Upper lobe of right lung (tissue), 1 donor: ENCODE measurements at places on chromosomes 11 and 22. TPM values are rescaled to one million over a fixed set of nuclear protein-coding genes. Genes with fewer than 3 reads are reported as not detected.

- H3K4me3 ChIP-seq = no peak overlapping the region
- no peak for DNase-seq
- H3K27ac ChIP-seq = no peak overlapping the region
- no peaks in the 10 kb centered on the region for H3K36me3 ChIP-seq
Observed at GRCh38 chr11:115164774-115165173, 339.4 kb downstream of the CADM1 start.

DNA sequence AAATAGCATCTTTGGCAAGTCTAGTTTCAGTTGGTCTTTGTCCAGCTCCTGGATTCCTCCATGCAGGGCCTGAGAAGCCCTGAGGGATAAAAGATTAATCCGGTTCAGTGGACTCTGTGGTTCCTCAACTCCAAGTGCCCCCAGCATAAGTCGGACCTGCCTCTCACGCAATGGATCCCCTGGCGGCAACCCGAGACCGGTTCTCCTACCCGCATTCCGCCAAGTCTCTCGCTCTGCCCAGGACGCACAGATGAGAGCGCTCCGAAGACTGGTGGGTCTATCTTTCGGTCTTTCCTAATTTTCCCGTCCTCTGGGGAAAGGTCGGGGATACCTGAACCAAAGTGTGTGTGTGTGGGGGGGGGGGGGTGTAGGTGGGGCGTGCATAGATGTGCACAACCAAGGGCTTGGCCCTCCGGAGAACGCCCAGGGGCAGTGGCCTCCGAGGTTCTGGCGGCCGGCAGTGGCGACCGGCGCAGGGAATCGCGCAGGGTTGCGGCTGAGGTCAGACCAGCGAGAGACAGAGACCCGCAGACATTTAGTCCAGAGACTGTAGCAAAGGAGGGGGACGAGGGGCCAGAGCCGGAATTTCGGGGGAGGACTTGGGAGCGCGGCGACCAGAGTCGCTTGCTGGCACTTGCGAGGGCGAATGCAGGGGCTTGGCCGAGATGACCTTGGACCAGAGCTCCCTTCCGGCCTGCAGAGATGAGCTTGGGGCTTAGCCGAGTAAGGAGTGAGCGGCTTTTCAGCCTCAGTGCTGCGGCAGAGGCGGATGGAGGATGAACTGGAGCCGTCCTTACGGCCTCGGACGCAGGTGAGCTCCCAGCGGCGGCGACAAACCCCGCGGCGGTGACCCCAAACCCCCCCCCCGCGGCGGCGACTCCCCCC is 712 bp upstream of the SLC2A11 start:
- H3K36me3 ChIP-seq = no peaks in the 10 kb centered on the region
- no peaks in the 10 kb centered on the region for H3K27me3 ChIP-seq
- peak overlapping the region; percentile 81 for H3K4me3 ChIP-seq
- H3K4me1 ChIP-seq = peaks cover 6% of the 10 kb centered on the region

DNA sequence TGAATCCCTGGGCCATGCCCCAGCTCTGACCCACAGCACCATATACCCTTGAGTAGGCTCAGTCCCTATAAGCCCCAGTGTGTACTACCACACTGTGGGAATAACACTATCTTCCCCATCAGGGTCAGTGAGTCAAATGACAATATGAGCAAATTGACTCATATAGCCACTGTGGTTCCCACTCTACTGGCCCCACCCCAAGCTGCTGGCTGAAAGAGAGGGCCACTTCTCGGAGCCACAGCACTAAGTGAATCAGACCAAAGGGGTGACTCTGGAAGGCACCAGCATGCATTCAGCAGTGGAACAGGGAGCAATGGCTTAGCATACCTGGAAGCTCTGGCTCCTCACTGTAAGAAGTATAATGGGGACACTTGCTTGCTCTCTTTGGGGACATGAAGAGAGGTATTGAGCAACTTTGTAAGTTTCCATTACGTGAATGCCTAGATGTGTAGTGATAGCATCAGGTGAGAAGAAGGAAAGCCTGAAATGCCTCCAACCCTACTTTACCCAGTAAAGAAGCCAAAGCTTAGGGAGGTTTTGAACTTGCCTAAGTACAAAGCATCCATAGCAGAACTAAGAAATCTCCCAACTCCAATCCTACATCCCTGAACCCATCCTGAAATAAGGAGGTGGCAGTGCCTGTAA is 13.5 kb downstream of the CD59 start:
- no peak overlapping the region for H3K4me3 ChIP-seq
- H3K27ac ChIP-seq = peak overlapping the region; percentile 82
- no peaks in the 10 kb centered on the region for H3K27me3 ChIP-seq
- no peak for DNase-seq
- H3K36me3 ChIP-seq = peaks cover 35% of the 10 kb centered on the region

GRCh38 chr11:55949330-55949729 is 13.1 kb upstream of the OR5I1 start:
- H3K36me3 ChIP-seq = no peaks in the 10 kb centered on the region
- H3K27ac ChIP-seq = no peak overlapping the region
- no peaks in the 10 kb centered on the region for H3K27me3 ChIP-seq
- H3K4me1 ChIP-seq = no peaks in the 10 kb centered on the region

DNA sequence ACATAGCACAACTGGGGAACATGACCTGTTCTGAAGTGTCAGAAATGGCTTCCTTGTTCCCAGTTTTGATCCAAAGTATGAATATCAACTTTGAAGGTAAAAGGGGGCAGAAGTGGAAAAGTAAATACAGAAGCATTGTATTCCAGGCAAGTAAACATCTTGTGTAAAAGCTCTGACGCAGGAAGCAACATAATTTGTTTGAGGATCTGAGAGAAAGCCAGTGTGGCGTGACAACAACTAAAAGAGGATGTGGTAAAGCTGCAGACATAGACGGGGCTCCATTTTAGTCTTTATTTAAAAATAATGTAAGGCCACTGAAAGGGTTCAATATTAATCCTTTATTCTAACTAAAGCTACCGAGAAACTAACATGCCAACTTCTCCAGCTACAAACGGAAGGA is 310.2 kb downstream of the DLG2 start:
- no peak for DNase-seq
- no peaks in the 10 kb centered on the region for H3K36me3 ChIP-seq
- no peak overlapping the region for H3K4me3 ChIP-seq
- H3K4me1 ChIP-seq = no peaks in the 10 kb centered on the region
- no peaks in the 10 kb centered on the region for H3K27me3 ChIP-seq

DNA sequence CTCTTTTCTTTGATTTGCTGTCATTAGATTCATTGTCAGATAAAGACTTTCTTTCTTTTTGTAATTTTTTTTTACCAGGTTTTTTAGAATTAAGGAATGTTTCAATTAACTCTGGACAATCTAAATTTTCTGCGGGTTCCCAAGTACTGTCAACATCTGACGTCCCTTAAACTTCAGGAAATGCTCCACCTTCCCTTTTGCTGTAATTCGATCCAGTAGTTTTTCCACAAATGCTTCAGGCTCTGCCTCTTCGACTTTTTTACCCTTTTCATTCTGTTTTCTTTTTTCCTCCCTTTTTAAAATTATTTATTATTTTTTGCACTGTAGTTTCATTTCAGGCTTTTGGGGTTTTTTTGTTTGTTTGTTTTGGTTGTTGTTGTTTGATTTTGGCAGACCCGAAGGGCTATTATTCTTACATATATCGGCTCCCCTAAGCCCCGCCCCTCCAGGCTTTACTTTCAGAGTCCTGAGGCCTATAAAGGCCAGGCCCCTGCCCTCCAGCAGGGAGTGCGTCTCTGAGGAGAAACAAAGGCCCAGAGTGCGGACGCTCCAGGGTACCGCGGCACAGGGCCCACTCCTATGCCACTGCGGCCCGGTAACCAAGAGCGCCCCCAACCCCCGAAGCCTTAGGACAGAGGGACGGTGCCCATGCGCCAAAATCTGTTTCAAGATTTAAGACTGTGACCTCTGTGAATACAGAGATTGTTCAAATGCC is 116.4 kb downstream of the TYR start:
- peak; percentile 43 for DNase-seq
- no peaks in the 10 kb centered on the region for H3K36me3 ChIP-seq
- no peaks in the 10 kb centered on the region for H3K27me3 ChIP-seq
- H3K4me1 ChIP-seq = no peaks in the 10 kb centered on the region

GRCh38 chr11:287821-288477 is 977 bp upstream of the PGGHG start:
- peaks cover 31% of the 10 kb centered on the region for H3K27me3 ChIP-seq
- H3K4me1 ChIP-seq = peaks cover 18% of the 10 kb centered on the region
- H3K36me3 ChIP-seq = no peaks in the 10 kb centered on the region
- peak overlapping the region; percentile 55 for H3K27ac ChIP-seq
- DNase-seq = peak; percentile 67

- peak overlapping the region; percentile 73 for H3K27ac ChIP-seq
- H3K27me3 ChIP-seq = peaks cover 10% of the 10 kb centered on the region
- peaks cover 44% of the 10 kb centered on the region for H3K4me1 ChIP-seq
- DNase-seq = peak; percentile 96
Observed at GRCh38 chr11:69638941-69639681, 1.8 kb upstream of the CCND1 start.

DNA sequence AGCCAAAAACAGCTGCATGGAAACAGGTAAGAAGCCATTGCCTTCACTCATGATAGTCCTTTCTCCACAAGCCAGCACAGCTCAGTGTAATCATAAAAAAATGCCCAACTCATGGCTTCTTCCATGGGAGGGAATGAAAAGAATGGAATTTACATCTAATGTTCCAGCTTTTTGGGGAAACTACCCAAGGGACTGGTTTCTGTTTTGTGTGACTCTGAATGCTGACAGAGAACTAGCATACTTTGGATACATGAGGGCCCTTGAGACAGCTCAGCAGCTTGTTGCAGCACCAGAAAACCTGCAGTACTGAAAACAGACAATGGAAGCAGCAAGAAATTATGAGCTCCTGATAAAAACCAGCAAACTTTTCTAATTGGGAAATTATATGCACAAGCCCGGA is 24.2 kb upstream of the HORMAD2 start:
- H3K4me1 ChIP-seq = no peaks in the 10 kb centered on the region
- no peaks in the 10 kb centered on the region for H3K36me3 ChIP-seq
- DNase-seq = no peak

DNA sequence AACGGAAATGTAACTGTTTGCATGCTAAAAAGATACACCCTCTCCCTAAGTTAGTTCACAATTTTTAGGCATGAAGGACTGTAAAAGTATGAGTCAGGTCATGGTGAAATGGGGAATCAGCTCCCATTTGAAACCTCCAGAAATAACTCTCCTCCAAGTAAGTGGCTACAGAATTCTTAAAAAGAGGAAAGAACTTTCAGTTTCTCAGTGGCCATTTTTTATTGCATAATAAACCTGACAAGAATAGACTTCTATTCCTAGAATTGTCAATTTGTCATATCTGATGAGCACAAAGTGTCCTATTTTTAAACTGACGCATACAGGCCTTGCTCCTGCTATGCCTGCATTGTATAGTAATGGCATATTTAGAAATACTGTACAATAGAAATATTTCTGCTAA is 612.2 kb downstream of the CNTN5 start:
- DNase-seq = no peak
- H3K27me3 ChIP-seq = no peaks in the 10 kb centered on the region
- no peaks in the 10 kb centered on the region for H3K36me3 ChIP-seq
- H3K27ac ChIP-seq = no peak overlapping the region
- H3K4me3 ChIP-seq = no peak overlapping the region

DNA sequence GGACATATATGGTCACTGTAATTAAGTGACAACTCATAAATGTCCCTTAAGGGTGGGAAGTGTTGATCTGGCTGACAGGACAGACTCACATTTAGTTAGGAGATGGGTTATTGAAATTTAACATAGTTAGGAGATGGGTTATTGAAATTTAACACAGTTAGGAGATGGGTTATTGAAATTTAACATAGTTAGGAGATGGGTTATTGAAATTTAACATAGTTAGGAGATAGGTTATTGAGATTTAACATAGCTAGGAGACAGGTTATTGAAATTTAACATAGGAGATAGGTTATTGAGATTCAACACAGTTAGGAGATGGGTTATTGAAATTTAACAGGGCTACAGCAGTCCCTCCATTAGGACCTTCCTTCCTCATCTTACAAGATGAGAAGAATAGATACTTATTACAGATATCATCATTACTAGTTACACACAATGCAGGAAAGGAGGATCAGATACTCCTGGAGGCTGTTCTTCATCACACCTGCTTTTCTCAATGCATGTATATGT is 98.5 kb downstream of the MTNR1B start:
- no peaks in the 10 kb centered on the region for H3K4me1 ChIP-seq
- no peak overlapping the region for H3K4me3 ChIP-seq

DNA sequence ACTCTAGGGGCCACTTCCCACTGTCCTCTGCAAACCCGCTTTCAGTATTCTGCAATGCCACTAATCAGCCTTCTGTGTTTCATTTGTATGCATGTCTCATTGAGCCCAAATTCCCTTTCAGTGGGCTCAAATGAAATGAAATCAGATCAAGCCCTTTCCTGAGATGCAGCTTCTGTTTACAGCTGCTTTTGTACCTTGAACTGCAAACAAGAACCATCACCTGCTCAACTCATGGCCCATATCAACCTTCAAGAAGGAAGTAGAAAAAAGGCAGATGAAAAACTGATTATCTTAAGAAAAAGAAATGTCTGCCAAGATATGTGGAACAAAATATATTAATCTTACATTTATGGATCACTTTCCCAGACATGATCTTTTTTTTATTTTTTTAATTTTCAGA is 141.1 kb upstream of the ARHGAP42 start:
- no peak overlapping the region for H3K4me3 ChIP-seq
- no peak overlapping the region for H3K27ac ChIP-seq
- no peaks in the 10 kb centered on the region for H3K36me3 ChIP-seq
- no peaks in the 10 kb centered on the region for H3K4me1 ChIP-seq
- DNase-seq = no peak
- H3K27me3 ChIP-seq = no peaks in the 10 kb centered on the region

GRCh38 chr22:24367841-24368240 is 59.6 kb upstream of the ADORA2A start:
- H3K4me3 ChIP-seq = no peak overlapping the region
- no peak overlapping the region for H3K27ac ChIP-seq
- H3K27me3 ChIP-seq = no peaks in the 10 kb centered on the region
- H3K4me1 ChIP-seq = peaks cover 4% of the 10 kb centered on the region
- H3K36me3 ChIP-seq = peaks cover 94% of the 10 kb centered on the region
- no peak for DNase-seq

DNA sequence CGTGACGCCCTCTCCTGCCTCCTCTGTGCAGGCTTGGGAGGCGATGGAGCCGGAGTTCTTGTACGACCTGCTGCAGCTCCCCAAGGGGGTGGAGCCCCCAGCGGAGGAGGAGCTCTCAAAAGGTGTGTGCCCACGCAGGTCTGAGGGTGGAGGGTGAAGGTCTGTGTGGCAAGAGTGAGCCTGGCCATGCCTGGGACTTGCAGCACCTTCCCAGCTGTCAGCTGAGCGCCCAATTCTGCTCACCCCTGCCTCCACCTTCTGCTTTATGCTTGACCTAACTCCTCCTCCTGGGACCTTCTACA is 2.5 kb downstream of the PARVG start:
- peak overlapping the region; percentile 84 for H3K27ac ChIP-seq
- peaks cover 6% of the 10 kb centered on the region for H3K4me1 ChIP-seq
- DNase-seq = peak; percentile 62
- no peaks in the 10 kb centered on the region for H3K36me3 ChIP-seq

Gene CD6
- 3.9 TPM for total RNA-seq

Gene DAGLA
- 6.0 TPM for total RNA-seq

Gene TMPRSS13
- 9.9 TPM for total RNA-seq

Gene IRAG1
- total RNA-seq = 18.0 TPM

Gene DGAT2
- total RNA-seq = 6.2 TPM

Gene SCYL1
- 74.4 TPM for total RNA-seq

Gene MPZL3
- total RNA-seq = 11.8 TPM

Gene TH
- total RNA-seq = not detected

Gene SLC5A1
- 1.3 TPM for total RNA-seq

Gene P2RX6
- total RNA-seq = 2.2 TPM
